T-helper 17 cell (primary cell): ENCODE measurements at places on chromosomes 16 and 17. TPM values are rescaled to one million over a fixed set of nuclear protein-coding genes. Genes with fewer than 3 reads are reported as not detected.
A peak's percentile ranks its signal among the peaks of the same experiment; 100 is the strongest.

ABCC11 gene
- not detected for total RNA-seq

TMEM92 gene
- not detected for total RNA-seq

ZNF205 gene
- total RNA-seq = not detected

AXIN2 gene
- total RNA-seq = 31.6 TPM

TNFRSF13B gene
- total RNA-seq = not detected

SPN gene
- total RNA-seq = 147 TPM

DNA sequence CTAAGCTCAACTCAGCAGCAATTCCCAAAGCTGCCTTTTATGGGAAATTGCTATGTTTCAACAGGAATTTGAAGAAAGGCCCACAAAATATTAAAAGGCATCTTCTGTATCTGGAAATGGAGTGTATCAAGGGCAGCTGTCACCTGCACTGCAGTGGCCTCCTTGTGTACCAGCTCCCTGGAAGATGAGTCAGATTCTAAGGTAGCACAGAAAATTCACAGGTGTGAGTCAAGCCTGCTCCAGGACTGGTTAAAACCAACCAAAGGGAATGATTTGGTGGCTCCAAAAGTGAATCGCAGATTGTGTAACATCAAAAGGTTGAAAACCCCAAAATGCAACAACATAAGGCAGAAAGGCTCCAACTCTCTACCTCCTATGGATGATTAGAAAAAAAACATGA lies 296.4 kb downstream of the GRIN2A start:
- DNase-seq = no peak
- no peaks in the 10 kb centered on the region for H3K36me3 ChIP-seq
- H3K27me3 ChIP-seq = no peaks in the 10 kb centered on the region
- H3K27ac ChIP-seq = no peak overlapping the region
- H3K4me3 ChIP-seq = no peak overlapping the region

DNA sequence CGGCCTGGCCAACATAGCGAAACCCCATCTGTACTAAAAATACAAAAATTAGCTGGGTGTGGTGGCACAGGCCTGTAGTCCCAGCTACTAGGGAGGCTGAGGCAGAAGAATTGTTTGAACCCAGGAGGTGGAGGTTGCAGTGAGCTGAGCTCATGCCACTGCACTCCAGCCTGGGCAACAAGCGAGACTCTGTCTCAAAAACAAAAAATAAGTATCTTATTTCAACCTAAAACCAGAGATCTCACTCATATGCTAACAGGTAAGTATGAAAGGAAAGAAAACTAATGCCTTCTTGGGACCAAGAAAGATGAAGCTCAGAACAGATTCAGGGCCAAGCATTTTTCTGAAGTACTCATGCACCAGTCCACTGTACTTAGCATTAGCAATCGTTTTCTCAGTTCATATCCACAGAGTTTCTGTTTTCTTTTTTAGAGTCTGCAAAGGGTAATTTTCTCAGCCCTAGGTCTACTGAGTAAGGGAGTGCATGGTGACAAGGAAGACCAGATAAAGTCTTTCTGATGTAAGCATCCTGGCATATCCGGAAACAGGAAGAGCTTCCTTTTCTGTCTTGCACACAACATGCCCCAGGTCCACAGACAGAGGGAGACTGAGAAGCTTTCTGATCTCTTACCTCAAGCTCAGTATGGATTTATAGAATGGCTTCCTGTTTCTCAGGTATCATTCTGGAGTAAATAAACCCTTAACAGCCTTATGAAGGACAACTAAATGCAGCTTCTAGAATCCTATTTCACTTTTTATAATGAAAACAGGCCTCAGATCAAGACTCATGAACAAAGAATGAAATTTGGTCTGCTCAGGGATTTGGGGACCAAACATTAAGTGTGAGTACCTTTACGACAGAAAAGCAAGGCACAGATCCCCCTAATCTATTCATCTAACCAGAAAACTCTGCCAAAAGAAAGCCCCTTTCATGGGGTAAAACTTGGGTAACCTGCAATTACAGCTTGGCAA lies 38.7 kb upstream of the FOXJ1 start:
- H3K4me3 ChIP-seq = peak overlapping the region; percentile 73
- peaks cover 26% of the 10 kb centered on the region for H3K4me1 ChIP-seq
- no peaks in the 10 kb centered on the region for H3K27me3 ChIP-seq
- no peaks in the 10 kb centered on the region for H3K36me3 ChIP-seq
- H3K27ac ChIP-seq = peak overlapping the region; percentile 88
- no peak for DNase-seq

GRCh38 chr16:82384017-82384416 lies 214.0 kb upstream of the MPHOSPH6 start:
- DNase-seq = no peak
- peaks cover 19% of the 10 kb centered on the region for H3K27me3 ChIP-seq
- H3K4me3 ChIP-seq = no peak overlapping the region
- H3K36me3 ChIP-seq = no peaks in the 10 kb centered on the region
- no peaks in the 10 kb centered on the region for H3K4me1 ChIP-seq
- H3K27ac ChIP-seq = no peak overlapping the region

DNA sequence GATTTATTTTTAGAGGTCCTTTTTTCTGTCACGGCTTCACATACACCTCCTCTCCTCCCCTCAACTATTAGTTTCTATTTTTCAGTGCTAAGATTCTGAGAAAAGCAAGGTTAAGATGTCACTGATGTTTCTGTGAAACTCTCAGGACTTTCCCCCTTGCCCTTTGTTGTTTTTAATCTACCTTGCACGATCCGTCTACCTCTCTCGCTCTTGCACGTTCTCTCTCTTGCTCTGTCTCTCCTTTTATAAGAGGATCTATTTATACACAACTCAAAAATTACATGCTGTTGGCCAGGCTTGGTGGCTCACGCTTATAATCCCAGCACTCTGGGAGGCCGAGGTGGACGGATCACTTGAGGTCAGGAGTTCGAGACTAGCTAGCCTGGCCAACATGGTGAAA lies 43.6 kb downstream of the RPA1 start:
- peak overlapping the region; percentile 98 for H3K27ac ChIP-seq
- H3K27me3 ChIP-seq = no peaks in the 10 kb centered on the region
- H3K4me1 ChIP-seq = peaks cover 43% of the 10 kb centered on the region
- peaks cover 15% of the 10 kb centered on the region for H3K36me3 ChIP-seq

DNA sequence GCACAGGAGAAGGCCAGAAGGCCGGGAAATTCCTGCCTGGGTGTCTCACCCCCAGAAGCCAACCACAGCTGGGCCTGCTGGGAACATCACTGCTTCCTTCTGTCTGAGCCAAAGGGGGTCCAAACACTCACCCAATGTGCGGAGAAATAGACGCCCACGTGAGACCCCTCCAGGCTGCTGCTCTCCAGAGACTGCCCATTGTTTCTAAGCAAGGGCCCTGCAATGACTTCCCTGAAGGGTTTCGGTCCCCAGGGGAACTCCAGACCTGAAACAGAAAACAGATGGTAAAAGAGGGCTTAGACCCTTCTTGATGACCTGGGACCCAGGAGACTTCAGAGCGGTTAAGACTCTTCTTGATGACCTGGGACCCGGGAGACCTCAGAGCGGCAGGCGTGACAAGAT lies 41.3 kb downstream of the MRM3 start:
- H3K27me3 ChIP-seq = peaks cover 14% of the 10 kb centered on the region
- H3K36me3 ChIP-seq = no peaks in the 10 kb centered on the region
- no peak for DNase-seq
- H3K4me3 ChIP-seq = no peak overlapping the region
- H3K27ac ChIP-seq = no peak overlapping the region

- no peaks in the 10 kb centered on the region for H3K36me3 ChIP-seq
- H3K27ac ChIP-seq = no peak overlapping the region
- peaks cover 5% of the 10 kb centered on the region for H3K27me3 ChIP-seq
- no peak for DNase-seq
- no peaks in the 10 kb centered on the region for H3K4me1 ChIP-seq
Measured at GRCh38 chr16:27792486-27793248, 242.7 kb downstream of the KATNIP start.

GRCh38 chr16:68369697-68370580 lies 59.1 kb downstream of the PRMT7 start:
- H3K27me3 ChIP-seq = peaks cover 19% of the 10 kb centered on the region
- H3K4me3 ChIP-seq = peak overlapping the region; percentile 33
- no peaks in the 10 kb centered on the region for H3K36me3 ChIP-seq
- no peak overlapping the region for H3K27ac ChIP-seq

DNA sequence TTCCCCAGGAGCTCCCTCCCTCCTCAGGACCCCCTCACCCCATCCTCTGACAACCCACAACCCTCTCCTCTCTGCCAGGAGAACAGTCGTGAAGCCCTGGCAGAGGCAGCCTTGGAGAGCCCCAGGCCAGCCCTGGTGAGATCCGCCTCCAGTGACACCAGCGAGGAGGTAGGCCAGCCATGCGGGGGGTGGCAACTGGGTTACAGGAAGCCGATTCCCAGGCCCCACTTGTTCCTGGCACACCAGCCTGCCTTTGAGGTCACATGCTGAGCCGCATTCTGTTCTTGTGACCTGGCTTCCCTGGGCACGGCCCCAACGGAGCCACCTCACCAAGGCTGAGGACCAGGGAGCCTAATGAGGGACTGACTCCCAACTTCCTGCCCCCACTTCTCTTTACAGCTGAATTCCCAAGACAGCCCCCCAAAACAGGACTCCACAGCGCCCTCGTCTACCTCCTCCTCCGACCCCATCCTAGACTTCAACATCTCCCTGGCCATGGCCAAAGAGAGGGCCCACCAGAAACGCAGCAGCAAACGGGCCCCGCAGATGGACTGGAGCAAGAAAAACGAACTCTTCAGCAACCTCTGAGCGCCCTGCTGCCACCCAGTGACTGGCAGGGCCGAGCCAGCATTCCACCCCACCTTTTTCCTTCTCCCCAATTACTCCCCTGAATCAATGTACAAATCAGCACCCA lies 7.9 kb downstream of the NAT9 start:
- DNase-seq = no peak
- peaks cover 3% of the 10 kb centered on the region for H3K36me3 ChIP-seq
- no peaks in the 10 kb centered on the region for H3K27me3 ChIP-seq
- H3K4me3 ChIP-seq = no peak overlapping the region
- peak overlapping the region; percentile 86 for H3K27ac ChIP-seq

DNA sequence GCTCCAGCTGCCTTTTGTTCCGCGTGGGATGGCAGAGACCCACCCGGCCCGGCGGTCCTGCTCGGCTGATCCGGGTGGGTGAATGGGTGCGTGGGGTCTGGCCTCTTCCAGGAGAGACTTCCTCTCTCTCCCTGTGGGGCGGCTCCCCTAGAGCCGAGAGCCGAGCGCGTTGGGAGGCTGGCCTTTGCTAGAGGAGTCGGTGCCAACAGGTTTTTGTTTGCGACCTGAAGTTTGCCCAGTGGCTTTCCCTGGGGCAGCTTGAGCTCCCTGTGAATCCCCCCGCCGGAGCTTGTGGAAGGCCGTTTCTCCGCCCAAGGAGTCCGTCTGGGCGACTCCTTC lies 970 bp downstream of the EPN2 start:
- no peaks in the 10 kb centered on the region for H3K27me3 ChIP-seq
- H3K4me3 ChIP-seq = peak overlapping the region; percentile 91
- no peak for DNase-seq
- peaks cover 3% of the 10 kb centered on the region for H3K4me1 ChIP-seq
- H3K27ac ChIP-seq = peak overlapping the region; percentile 16

DNA sequence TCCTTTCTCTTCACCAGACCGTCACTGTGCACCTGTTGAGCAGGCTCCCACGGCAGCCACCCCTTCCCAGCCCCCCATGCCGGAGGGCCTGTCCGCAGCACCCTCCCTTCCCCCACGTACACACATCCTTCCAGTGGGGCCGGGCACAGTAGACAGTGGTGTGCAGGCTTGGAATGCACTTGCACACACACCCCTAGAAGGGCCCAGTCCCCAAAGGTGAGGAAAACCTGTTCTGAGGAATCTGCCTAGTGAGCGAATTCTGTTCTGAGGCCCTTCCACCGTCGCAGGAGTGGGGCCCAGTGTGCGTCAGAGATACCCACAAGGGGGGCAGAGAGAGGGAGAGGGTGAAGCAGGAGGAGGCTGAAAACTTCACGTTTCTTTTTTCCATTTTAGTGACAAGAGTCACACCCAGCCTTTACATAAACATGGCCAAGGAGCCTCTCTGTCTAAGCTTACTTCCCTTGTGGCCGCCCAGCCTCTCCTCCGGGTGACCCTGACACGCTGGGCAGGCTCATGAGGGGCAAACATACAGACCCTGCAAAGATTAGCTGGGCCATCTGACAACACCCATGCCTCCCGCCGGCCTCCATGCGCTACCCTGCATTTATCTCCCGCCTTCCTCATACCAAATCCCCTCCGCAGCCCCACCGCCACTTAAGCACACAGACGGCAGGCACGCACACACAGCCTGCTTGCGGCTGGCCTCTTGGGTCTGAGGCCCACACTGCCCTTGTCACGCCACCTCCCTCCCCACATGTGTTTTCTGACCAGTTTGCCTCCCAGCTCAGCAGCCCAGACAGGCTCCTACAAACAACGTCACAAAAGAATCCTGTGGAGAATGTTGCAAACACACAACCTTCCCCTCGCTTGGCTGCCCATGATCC lies 1.8 kb downstream of the ZBTB4 start:
- peaks cover 2% of the 10 kb centered on the region for H3K36me3 ChIP-seq
- no peaks in the 10 kb centered on the region for H3K27me3 ChIP-seq
- peak overlapping the region; percentile 96 for H3K4me3 ChIP-seq
- DNase-seq = no peak

- peaks cover 4% of the 10 kb centered on the region for H3K4me1 ChIP-seq
- no peaks in the 10 kb centered on the region for H3K36me3 ChIP-seq
- H3K4me3 ChIP-seq = no peak overlapping the region
- no peak for DNase-seq
Measured at GRCh38 chr16:50403491-50403890, 34.7 kb upstream of the BRD7 start.

- DNase-seq = no peak
- no peak overlapping the region for H3K27ac ChIP-seq
- peaks cover 37% of the 10 kb centered on the region for H3K27me3 ChIP-seq
- peaks cover 3% of the 10 kb centered on the region for H3K36me3 ChIP-seq
- H3K4me3 ChIP-seq = no peak overlapping the region
Measured at GRCh38 chr16:86353148-86353547, 157.2 kb upstream of the FOXF1 start.

DNA sequence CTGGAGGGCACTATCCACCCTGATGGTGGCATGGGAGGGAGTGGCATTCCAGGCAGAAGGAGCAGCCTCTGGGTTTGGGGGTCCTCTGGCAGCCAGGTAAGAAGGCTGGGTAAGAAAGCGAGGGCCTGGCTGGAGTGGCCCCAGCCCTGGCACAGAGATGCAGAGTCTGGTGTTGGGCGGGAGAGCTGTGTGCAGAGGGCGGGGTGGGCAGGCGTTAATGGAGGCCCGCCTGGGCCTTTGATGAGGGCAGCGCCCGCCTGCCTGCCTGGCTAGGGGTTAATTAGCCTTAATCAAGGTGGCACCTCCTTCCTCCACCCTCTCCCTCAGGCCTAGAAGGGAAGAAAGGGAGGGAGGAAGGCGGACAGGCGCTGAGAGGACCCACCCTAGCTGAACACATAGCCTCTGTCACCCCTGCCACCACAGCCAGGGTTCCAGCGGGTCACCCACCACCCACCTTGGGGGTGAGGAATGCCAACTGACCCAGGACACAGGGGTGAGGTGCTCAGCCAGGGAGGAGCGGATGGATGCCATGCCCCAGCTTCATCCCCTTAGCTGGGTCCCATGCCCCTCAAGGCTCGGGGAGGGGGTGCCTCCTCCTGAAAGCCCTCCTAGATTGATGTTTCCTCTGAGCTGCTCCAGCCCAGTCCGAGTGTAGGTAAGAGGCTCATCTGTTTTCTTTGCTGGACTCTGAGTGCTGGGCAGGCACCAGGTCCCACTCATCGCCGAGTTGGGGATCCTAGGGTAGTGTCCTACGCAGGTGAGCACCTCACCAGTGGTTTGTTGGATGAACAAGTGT lies 13.4 kb upstream of the FAM83G start:
- H3K4me3 ChIP-seq = no peak overlapping the region
- no peaks in the 10 kb centered on the region for H3K36me3 ChIP-seq
- H3K27ac ChIP-seq = no peak overlapping the region
- H3K27me3 ChIP-seq = peaks cover 7% of the 10 kb centered on the region
- H3K4me1 ChIP-seq = peaks cover 13% of the 10 kb centered on the region
